ENCODE measurements at places on chromosomes 7 and 10.

- no peak for DNase-seq
These were observed 176.3 kb upstream of the ZNF32 start for GRCh38 chr10:43824934-43825333.

DNA sequence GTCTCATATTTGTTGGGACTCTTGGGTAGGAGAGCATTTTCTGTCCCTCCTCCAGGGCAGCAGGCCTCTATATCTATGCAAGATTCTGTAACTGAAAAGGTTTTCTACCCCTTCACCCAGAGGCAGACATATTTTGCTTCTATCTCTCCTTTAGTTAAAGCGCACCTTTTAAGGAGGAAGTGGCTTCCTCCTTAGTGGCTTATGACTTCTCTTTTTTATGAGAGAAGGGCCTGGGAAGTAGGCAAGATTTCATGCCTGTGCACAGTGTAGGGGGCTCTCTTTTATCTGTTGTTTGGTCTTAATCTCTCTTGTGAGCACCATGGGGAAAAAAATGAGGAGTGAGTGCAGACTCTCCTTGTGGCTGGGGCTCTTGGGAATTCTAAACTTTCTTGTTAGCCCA lies 122.1 kb downstream of the LRMDA start:
- no peak for DNase-seq

GRCh38 chr7:115911465-115911864 lies 119.1 kb downstream of the TFEC start:
- no peak for DNase-seq

- DNase-seq, result no peak
These were observed 178.6 kb upstream of the BET1 start for GRCh38 chr7:94182721-94183120.

GRCh38 chr7:82631998-82632397 lies 188.4 kb upstream of the CACNA2D1 start:
- no peak for DNase-seq

- no peak for DNase-seq
These were observed 430.2 kb downstream of the INHBA start for GRCh38 chr7:41272664-41273063.

DNA sequence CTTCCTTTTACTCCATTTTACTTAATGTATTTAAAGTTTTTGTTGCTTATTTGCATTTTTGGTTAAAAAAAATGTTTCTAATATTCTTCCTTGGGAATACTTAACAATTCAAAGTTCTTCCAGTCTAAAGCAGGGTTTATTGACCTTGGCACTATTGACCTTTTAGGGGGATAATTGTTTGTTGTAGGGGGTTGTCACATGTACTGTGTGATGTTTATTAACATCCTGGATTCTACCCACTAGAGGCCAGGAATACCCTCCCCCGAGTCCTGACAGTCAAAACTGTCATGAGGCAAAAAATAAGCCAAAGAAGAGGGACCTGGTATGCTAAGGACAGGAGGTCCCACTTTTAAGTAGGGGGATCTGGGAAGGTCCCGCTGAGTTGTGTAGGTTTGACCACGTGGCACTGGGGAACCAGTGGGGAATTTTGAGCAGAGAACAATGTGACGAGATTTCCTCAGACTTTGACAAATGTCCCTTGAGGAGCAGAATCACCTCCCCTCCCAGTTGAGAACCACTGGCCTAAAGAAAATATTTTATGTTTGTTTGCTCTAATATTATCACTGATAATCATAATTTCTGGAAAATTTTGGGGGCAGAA lies 178.3 kb upstream of the PRR15 start:
- no peak for DNase-seq

DNA sequence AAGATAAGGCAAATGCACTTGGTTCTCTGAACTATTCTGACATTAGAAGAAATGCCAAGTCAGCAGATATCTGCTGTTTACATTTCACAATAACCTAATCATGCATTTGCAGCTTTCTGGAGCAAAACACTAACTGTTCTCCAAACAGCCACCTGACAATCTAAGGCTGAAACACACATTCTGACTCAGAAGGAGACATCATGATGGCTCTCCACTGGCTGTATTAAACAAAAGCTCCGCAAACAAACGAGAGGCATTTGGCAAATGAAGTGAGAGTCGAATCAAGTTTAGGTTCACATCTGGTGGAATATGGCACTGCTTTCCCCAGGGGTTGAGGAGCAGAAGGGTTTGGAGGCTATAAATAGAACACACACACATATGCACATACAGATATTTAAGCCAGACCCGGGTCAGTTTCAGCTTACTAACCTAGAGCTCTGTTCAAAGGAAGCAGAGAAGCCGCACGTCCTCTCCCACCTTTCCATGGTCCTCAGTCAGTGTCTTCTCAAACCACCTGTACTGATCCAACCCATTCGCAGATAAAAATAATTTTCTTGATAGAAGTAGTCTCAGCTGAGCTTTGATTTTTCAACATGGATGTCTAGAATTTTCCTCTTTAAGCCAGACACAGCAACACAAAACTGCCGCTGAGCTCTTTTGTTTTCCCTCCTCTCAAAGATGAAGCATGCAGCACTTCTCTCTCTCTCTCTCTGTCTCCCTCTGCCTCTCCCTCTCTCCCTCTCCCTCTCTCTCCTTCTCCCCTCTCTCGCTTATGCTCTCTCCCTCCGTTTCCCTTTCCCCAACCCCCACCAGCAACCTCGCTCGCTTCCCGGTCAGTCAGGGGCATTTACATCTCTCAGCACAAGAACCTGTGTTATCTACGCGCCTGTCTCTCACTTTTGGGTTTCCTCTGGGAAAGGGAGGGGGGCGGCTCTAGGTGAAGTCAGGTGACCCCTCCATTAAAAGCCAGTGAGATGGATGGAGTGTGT lies 682.8 kb downstream of the MAGI2 start:
- DNase-seq, result peak; percentile 35

GRCh38 chr10:102504179-102504975 lies 605 bp downstream of the SUFU start:
- no peak for DNase-seq

DNA sequence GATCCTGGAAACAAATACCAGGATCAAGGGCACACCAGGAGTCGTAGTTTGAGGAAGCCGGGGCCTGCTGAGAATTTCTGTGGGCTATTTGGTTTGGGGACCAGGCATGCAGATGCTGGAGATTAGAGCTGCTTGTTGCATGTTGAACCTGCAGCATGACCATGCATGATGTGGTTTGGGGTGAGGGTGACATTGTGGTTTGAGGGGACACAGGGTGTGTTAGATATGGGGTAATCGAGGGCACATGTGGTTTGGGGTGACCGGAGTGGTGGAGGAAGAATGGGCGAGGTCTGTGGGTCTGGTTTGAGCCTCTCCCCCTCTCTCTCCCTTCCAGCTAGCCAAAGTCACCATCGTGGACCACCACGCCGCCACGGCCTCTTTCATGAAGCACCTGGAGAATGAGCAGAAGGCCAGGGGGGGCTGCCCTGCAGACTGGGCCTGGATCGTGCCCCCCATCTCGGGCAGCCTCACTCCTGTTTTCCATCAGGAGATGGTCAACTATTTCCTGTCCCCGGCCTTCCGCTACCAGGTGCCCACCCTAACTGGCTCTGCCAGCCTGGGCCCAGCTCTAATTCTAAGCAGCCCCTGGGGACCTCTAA lies 10.2 kb downstream of the NOS3 start:
- no peak for DNase-seq

DNA sequence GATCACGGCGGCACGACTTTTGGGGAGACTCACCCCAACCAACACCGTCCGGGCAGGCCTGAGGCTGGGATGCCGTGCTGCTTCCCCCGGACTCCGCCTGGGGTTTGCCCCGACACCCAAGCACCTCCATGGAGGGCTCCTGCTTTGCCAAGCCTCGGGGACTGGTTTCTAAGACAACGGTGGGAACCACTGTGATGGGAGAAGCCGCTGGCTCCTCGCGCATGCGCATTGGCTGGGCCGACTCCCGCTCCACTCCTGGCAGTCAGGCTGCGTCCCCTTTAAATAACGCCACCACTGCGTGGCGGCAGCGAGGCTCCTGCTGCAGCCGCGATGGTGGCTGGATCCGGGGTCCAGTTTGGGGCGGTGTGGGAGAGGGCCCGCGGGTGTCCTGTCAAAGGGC lies 201.0 kb downstream of the ZNF716 start:
- no peak for DNase-seq

- no peak for DNase-seq
These were observed 85.2 kb upstream of the PDSS1 start for GRCh38 chr10:26612151-26612915.

- DNase-seq, result no peak
These were observed 66.9 kb downstream of the GATA3 start for GRCh38 chr10:8121201-8121890.

- DNase-seq, result no peak
These were observed 58.5 kb downstream of the CLRN3 start for GRCh38 chr10:127834221-127834620.

GRCh38 chr7:96407427-96407826 lies 85.5 kb upstream of the SLC25A13 start:
- no peak for DNase-seq

GRCh38 chr10:88731296-88731695 lies 25.2 kb downstream of the LIPK start:
- no peak for DNase-seq

GRCh38 chr10:101879456-101880231 lies 36.0 kb upstream of the KCNIP2 start:
- peak; percentile 11 for DNase-seq

DNA sequence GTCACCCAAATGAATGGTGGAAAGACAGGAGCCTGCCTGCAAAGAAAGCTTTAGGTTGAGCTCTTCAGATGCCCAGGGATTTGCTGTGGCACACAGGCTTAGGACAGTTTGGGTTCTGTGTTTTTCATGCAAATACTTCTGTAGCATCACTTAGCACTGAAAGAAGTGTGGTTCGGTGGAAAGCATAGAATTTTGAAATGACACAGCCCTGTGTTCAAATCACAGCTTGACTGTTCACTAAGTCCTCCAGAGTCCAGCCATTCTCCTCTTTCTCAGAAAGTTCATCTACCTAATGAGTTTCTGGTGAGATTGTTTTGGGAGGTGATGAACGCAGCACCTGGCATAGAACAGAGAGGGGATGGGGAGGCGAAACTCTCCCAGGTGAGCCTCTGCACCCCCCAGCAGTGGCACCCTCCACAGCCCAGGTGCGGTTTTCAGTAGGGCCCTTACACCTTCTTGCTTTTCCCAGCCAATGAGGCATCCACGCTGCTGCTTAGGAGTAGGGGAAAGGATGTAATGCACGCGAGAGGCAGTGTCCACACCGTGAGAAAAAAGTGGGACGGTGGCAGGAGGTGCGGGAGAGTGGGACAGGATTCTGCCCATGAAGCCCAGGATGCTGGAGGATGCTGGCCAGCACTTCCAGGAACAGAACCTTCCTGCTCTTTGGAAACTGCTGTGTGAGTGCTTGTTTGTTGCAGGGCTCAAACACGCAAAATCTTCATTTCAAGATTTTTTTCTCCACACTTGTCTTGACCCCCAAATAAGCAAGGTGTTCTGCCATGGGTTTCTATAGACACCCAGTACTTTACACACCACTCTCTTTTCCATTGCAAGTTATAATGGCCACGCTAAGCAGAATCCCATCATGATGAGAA lies 11.6 kb downstream of the EN2 start:
- no peak for DNase-seq

DNA sequence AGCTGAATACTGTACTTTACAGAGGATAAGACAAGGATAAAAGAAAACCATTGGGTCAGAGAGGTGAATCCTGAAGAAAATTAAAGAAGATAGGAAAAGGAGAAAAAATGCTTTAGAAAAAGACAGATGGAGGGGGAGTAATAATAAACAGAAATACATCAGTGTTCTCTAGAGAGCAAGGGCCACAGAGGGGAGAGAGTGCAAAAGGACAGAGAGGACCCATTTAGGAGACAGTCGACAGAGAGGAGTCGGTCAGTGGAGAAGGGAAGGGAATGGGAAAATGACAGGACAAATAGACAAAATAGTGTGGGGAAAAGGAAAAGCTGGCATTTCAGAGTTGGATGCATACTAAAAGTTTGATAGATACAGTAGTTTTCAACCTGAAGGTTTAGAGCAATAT lies 287.0 kb downstream of the DOCK4 start:
- DNase-seq, result no peak

GRCh38 chr10:69807696-69808095 lies 6.0 kb downstream of the COL13A1 start:
- no peak for DNase-seq

DNA sequence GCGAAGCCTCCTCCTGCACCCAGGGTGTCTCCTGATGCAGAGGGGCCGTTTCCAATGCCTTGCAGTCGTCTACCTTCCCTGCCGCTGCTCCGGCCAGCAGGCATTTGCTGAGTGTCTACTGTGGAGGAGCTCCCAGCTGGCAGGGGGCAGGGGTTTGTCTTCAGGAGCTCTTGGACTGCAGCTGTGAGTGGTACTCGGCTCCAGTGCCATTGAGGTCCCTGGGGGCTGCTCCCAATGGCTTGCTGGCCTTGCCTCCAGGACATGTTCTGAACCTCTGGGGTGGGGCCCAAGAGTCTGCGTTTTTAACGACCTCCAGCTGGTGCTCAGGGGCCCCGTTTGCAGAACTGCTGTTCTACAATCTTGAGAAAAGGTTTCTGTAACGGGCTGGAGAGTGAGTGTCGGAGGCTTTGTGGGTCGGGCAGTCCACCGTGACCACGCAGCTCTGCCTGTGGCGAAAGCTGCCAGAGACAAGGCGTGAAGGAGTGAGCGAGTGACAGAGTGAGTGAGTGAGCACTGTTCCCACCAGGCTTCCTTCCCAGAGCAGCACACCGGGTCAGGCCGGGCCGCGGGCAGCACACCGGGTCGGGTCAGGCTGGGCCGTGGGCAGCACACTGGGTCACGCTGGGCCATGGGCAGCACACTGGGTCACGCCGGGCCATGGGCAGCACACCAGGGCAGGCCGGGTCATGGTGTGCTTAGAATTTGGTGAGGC lies 520.2 kb downstream of the PTPRN2 start:
- DNase-seq, result no peak

DNA sequence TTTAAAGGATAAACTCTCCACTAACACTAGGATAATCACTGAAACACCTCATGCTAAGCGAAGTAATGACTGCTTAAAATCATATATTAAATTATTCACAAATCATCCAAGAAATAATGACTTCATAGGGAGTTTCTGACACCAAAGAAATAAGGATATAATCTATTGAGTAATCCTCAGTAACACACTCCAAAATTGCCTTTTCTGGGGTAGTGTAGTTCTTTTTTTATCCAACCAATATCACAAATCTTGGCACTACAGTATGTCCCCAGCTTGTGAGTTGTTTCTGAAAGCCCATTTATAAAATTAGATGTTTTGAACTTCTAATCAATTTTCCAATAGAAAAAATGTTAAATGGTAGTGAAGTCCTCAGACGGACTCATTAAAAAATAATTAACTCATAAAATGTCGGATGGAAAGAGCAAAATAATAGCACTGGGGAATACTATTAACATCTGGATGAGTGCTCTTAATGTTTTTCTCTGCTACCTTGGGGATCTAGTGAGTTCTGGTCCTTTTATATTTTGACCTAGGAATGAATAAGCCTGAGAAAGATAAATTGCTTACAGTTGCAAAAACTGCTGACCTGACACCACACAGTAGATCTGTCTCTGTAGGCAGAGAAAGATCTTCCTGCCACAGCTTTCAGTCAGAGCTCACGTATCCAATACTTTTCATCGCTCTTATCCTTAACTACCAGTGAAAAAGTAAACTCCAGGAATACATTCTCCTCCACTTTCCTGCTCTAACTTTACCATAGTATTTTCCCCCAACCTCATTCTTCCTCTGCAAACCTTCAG lies 618.5 kb upstream of the ANKRD30A start:
- no peak for DNase-seq
